ENCODE measurements at places on chromosomes 11 and 22.

DNA sequence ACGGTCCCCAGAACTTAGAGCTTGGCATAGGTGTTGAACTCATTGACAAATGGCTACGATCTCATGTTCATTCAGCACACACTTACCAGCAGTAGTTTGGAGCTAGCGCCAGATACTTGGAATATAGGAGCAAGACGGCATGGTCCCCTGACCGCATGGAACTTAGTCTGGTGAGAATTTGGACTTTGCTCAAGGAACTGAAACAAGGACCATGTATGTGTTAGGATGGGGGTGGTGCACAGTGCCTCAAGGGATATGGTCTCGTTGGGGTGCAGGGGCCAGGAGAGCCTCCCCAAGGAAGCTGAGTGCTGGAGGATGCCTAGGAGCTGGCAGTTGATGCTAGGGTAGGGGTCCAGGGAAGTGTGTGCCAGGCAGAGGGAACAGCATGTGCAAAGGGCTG lies 119.2 kb downstream of the KIAA1671 start:
- DNase-seq, result no peak

DNA sequence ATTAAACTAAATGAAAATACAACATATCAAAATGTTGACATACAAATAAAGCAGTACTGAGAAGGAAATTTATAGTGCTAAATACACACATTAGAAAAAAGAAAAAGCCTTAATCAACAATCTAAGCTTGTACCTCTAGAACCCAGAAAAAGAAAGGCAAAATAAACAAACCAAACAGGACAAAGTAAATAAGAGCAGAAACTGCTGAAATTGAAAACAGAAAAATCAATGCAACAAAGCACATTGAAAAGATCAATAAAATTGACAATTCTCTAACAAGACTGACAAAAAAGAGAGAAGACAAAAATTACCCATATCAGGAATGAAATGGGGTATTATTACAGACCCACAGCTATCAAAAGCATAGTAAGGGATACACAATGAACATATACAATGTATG lies 21.0 kb downstream of the DCUN1D5 start:
- no peak for DNase-seq

DNA sequence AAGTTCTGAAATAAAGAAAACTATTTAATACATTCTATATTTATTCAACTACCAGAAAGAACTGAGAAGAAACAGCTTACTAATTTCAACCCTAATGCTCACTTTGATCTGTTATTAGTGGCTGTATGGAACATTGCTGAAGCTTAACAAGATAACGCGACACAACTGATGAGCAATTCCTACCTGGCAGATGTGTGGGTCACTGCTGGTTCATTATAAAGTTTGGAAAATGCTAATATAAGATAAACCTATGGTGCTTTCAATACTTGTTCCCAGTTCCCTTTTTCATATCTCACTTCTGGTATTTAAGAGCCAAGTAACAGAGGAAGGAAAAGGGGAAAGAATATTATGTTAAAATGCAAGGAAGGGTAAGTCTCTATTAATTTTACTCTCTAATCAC lies 10.5 kb downstream of the CTSC start:
- no peak for DNase-seq

- no peak for DNase-seq
Measured at GRCh38 chr11:118948000-118948399, 8.1 kb upstream of the UPK2 start.

DNA sequence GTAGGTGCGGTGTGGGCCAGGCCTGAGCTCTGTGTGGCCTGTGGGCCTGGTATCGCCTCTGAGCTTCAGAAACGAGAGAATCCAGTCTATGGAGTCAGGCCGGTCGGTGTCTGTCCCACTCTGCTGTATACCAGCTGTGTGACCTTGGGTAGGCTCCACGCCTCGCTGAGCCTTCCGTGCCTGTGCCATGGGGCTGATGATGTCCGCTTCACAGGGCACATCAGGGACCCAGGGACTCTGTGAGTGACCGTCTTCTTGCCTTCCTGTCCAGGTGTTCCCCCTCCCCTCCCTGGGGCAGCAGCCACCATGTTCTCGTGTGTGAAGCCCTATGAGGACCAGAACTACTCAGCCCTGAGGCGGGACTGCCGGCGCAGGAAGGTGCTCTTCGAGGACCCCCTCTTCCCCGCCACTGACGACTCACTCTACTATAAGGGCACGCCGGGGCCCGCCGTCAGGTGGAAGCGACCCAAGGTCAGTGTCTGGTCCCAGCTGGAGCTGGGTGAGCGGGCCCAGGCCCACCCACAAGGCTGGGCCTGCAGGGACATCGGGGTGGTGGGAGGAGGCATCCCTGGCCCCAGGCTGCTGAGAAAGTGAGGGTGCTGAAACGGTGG lies 17.9 kb downstream of the CAPN5 start:
- DNase-seq, result no peak

DNA sequence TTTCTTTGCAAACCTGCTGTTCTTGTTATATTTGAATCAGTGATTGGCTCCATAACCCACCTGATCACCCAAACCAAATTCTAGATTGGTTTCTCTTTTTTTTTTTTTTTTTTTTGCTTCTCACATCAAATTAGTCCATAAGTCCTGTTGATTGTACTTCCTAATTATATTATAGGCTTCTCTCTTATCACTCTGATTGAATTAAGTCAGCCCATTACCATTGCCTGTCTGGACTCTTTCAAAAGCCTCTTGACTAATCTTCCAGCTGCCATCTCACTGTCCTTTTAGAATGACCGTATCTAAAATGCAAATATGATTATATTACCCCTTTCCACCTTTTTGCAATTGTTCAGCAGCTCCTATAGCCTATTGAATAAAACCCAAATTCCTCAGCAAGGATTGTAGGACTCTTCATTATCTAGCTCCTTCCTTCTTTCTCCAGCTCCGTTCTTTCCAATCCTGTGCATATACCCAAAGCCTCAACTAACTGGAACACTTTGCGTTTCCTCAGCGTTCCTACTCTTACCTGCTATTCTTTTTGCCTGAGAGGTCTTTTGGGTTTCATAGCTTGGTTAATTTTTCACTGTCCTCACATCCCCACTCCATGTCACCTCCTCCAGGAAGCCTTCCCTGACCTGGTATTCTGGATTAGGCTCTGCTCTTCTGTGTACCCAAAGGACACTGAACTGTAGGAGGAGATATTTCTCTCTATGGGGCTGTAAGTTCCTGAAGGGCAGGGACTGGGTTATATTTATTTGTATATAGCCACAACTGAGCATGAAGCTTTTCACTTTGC lies 423.3 kb downstream of the TMEM135 start:
- no peak for DNase-seq

GRCh38 chr22:26417406-26417805 lies 11.7 kb upstream of the ASPHD2 start:
- DNase-seq, result no peak

- no peak for DNase-seq
Measured at GRCh38 chr11:15605094-15605493, 490.4 kb downstream of the INSC start.

- DNase-seq, result peak; percentile 3
Measured at GRCh38 chr11:102367364-102367763, 20.4 kb downstream of the BIRC2 start.

GRCh38 chr11:131511794-131512193 lies 141.4 kb downstream of the NTM start:
- DNase-seq, result no peak

DNA sequence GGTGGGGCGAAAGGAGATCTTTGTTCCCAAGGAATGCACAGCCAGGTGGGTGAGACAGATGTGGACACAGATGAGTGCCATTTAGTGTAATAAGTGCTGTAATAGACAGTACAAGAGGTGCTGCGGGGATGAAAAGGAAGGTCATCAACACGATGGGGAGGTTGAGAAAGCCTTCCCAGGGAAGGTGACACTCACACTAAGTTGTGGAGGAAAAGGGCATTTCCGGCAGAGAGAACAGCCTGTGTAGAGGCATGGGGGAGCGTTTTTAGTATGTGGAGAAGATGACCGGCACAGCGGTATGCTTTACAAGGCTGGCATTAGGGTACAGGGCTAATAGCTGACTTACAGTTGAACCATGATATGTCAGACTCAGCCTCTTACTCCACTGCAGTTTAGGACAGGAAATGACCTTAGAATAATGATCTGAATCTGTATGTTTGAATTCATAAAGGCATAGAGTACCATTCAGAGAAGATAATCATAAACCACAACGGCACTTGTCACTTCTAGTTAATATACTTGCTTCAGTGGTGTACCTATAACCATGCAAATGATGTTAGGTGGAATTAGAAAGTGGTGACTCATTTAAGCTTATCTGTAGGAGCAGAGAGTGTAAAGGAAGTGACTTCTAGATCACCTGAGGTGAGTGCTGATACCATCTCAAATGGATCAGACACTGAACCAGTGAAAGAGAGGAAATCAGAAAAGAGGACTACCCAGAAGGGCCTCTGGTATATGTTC lies 60.6 kb downstream of the FAM83F start:
- no peak for DNase-seq

DNA sequence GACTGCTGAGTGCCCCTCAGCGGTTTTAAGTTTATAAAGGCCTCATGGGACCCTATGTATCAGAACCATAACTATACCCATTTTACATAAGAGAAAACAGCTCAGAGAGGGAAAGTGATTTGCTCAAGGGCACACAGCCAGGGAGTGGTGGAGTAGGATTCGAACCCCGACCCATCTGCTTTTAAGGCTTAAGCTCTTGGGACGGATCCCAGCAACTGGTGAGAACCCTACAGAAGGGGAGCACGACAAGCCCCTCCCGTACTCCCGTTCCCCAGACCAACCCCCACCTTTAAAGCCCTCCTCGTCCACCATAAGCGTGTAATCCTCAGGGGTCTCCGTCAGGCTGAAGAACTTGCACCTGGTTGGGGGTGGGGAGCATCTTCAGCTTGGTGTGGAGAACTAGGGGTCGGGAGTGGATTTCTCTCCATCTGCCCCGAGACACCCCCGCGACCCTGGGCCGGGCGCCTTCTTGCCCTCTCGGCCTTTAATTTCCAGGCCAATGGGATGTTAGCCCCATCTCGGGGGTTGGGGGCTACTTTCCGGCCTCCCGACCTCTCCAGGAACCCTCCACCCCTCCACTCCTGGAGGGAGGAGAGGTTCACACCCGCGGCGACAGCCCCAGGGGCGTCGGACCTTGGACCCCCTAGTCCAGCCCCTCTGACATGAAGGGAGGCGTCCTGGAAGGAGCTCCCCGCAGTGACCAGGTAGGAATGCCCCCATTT lies 725 bp downstream of the CASTOR1 start:
- DNase-seq, result no peak

- DNase-seq, result no peak
Measured at GRCh38 chr22:47001288-47001687, 238.8 kb downstream of the TBC1D22A start.

DNA sequence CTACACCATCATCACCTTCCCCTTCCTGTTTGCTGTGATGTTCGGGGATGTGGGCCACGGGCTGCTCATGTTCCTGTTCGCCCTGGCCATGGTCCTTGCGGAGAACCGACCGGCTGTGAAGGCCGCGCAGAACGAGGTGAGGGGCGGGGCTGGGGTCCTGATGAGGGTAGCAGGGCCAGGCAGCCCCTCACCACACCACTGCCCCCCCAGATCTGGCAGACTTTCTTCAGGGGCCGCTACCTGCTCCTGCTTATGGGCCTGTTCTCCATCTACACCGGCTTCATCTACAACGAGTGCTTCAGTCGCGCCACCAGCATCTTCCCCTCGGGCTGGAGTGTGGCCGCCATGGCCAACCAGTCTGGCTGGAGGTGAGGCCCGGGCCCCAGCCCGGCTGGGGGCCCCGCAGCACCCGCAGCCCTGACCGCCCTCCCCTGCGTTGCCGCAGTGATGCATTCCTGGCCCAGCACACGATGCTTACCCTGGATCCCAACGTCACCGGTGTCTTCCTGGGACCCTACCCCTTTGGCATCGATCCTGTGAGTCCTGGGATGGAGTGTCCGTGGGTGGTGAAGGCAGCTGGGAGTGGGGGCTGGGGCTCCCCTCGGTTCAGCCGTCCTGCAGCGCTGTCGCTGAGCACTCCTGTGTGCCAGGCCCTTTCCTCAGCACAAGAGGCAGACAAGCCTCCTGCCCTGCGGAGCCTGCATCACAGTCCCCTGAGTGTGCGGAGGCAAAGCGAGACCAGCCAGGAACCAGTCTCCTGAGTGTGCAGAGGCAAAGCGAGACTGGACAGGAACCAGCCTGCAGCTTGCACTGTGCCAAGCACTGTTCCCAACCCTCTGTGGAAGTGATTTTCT lies 8.8 kb downstream of the TCIRG1 start:
- no peak for DNase-seq

DNA sequence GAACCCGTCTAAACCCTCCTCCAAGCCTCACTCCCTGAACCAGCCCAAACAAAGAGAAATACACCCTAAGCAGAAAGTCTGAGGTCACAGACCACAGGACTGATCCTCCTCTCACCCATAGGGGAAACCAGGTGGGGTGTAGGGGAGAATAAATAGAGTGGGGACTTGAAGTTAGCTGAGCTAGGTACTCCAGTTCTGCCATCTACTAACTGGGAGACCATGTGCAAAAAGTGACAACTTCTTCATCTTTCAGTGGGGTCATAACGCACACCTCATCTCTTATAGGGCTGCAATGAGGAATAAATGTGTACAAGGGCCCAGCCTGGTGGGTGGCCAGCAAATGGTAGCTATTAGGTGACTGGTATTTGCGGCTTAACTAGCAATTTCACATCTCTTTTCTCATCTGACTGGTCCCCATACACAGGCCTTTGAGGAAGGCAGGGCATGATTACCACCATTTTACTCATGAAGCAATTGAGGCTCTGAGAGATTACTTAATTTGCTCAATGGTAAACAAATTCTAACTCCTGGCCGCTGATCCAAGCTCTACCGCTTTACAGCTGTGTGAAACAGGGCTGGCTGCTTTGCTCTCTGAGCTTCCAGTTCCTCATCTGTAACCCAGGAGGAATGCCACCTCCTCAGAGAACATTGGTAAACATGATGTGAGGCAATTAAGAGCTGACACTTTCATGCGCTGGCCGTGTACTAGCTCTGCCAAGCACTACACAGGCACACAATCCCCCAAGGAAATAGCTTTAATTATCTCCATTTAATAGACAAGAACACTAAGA lies 16.6 kb downstream of the TBC1D10A start:
- DNase-seq, result no peak

DNA sequence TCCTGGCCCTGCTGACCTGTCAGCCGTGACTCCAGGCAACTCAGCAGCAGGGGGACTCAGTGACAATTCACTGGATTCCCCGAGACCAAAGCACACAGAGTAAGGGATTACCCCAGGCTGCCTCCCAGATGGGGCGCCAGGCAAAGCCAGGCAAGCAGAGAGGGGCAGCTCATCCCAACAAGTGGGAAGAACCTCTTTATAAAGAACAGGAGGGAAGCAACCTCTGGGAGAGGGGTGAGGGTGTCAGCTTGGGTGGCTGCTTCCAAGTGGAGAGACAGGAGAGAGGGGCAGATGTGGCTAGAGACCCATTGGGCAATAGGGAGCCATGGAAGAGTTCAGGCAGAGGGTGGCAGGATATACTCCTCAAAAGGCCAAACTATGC lies 1.2 kb downstream of the SLC22A12 start:
- no peak for DNase-seq

DNA sequence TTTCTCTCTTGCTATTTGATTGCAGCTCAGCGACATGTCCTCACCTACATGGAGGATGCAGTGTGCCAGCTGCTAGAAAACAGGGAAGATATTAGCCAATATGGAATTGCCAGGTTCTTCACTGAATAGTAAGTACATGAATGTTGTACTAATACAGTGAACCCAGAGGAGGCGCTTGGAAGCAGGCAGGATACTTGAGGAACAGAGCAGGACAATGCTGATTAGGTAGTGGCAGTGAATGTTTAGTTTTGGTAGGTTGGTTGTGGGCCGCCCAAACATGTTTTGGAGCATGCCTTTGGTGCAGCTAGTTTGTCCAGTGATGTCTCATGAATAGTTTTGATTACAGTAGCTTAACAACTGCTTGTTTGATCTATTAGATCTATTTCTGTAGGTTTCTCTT lies 50.6 kb downstream of the CSTPP1 start:
- DNase-seq, result no peak

GRCh38 chr11:24070435-24070834 lies 426.4 kb upstream of the LUZP2 start:
- DNase-seq, result no peak
